ENCODE measurements at places on chromosomes 1 and 21.

GRCh38 chr1:7670334-7671145 is 100.6 kb upstream of the VAMP3 start:
- no peak for DNase-seq

- DNase-seq: no peak
Measured at GRCh38 chr1:224724566-224724965, 108.4 kb downstream of the CNIH3 start.

GRCh38 chr1:211415700-211416099 is 76.3 kb downstream of the RD3 start:
- no peak for DNase-seq

DNA sequence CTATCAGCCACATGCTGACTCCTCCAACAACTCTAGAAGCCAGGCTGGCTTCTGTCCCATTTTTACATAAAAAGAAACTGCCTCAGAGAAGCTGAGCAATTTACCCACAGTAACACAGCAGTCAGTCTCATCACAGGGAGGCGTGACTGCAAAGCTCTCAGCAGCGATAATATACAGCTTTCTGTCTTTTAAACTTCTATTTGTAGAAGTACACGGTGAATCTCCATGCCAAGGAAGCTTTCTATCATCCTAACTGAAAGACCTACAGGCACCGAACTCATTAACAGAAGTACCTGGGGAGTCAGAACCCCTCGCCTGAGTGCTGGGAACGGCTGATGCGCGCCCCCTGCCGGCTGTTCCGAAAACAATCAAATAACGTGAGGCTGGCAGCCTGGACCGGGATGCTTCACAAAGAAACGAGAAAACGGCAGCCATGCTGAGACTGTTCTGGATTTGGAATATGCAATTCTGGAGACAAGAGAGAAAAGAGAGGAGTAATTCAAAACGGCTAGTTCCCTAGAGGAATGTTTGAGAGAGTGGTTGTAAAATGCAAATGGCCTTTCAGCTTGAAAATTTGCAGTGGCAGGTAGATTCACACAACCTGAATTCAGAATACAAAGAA is 43.5 kb upstream of the RAB4A start:
- no peak for DNase-seq
